Stimulated activated CD4-positive, alpha-beta T cell treated with anti-CD3 and anti-CD28 coated beads, TNF-alpha, amount 100 ng/mL, for 1 hour (primary cell): ENCODE measurements at places on chromosomes 12 and 14.

GRCh38 chr14:97757491-97757890 is 960.3 kb downstream of the VRK1 start:
- DNase-seq = no peak

- DNase-seq = no peak
These were observed 7.0 kb downstream of the SLIRP start for GRCh38 chr14:77714926-77715325.

DNA sequence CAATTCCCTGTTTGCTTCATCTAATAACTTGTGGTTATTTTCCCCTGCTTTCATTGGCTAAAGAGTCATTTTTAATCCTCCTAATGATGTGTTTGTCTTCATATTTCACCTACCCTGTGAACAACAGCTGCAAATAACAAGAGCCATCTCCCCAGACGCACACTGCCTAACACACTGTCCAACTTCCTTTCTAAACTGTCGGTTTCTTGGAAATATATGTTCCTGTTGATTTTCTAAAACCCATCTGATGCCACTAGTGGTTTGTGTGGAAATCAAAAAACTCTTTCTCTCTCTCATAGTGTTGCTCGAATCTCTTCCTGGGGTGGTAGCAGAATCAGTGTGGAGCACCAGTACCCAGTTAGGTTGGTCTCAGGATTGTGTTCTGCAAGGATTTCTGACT is 226.9 kb downstream of the EPS8 start:
- DNase-seq = no peak

- no peak for DNase-seq
These were observed 364.1 kb downstream of the EGLN3 start for GRCh38 chr14:33586806-33587205.

DNA sequence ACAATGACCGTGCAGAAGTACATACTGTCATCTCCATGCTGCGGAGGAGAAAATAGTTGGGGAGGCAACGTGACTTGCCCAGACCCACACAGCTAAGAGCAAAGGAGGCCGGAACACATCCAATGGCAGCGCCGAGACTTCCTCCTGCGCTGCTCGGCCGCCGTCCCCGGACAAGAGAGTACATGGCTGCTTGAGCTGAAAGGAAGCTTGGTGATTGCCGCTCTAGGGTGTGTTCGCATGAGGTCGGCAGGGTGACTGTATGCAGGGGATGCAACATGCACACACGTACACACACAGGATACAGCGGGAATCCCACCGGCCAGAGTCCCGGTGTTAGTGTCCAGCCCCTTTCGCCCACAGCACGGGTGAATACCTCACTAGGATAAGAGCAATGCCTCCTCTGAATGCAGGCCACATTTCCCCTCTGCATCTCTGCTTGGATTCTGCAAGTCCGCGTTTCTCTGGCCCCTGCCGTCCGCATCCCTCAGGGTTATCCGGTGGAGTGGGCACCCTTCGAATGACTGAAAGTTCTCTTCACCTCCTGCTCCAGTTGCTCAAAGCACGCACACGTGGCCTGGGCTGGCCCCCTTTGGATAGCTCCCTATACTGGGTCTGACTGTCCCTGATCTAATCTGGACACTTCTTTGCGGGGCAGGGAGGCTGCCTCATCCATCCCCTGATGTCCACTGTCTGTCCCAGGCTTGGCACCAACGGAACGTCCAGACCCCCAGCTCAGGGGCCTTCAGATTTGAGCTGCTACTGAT is 78.8 kb downstream of the GSC start:
- DNase-seq = no peak

DNA sequence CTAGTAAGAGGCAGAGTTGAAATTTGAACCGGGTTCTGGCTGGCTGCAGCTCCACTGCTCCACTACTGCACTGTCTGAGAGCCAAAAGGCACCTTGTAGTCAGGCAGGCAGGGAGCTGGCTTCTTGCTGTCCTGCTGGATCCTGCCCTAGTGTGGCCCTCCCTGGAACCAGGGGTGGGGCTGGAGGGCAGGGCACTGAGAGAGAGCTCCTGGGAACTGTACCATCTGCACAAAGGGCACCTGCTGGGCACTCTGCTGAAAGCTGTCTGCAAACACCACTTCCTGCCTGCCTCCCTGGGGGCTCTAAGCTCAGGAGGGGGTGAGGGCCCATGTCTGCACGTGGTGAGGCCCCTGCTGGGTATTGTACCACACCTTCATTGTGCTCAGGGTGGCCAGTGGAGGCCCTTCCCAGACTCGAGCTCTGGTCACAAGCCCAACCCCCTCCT is 19.0 kb upstream of the TCL1B start:
- DNase-seq = no peak

DNA sequence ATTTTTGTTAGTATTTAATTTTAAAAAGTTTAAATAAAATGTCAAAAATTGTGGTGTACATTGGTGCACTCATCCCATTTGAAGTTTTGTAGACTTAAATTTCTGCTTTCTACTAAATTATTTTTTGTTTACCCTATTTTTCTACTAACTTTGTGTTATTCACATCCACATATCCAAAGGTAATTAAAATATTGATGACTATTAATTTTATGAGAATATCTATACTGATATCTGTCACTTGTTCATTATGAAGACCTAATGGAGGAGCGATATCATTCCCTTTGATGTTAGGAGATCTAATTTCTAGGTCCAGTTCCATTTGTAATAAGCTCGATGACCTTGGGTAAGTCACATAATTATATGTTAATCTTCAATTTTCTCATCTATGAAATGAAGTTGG is 325.7 kb upstream of the STXBP6 start:
- no peak for DNase-seq

- no peak for DNase-seq
These were observed 879.7 kb downstream of the GALC start for GRCh38 chr14:87113286-87113685.

DNA sequence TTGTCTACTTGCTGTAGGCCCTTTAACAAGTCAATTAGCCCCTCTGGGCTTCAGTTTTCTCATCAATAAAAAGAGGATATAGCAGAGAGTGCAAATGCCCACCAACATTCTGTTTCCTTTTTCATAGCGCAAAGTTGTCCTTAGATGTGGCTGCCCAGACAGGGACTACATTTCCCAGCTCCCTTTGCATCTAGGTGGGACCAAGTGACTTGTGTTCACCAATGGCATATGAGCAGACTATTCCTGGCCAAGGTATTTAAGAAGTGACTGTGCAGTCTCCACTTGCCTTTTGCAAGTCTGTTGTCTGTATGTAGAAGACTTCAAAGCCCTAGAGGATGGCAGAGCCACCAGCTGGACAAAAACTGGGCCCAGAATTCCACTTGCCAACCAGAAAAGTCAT is 59.7 kb downstream of the DAO start:
- no peak for DNase-seq

- DNase-seq = no peak
These were observed 58.6 kb downstream of the TBX3 start for GRCh38 chr12:114625294-114625851.

DNA sequence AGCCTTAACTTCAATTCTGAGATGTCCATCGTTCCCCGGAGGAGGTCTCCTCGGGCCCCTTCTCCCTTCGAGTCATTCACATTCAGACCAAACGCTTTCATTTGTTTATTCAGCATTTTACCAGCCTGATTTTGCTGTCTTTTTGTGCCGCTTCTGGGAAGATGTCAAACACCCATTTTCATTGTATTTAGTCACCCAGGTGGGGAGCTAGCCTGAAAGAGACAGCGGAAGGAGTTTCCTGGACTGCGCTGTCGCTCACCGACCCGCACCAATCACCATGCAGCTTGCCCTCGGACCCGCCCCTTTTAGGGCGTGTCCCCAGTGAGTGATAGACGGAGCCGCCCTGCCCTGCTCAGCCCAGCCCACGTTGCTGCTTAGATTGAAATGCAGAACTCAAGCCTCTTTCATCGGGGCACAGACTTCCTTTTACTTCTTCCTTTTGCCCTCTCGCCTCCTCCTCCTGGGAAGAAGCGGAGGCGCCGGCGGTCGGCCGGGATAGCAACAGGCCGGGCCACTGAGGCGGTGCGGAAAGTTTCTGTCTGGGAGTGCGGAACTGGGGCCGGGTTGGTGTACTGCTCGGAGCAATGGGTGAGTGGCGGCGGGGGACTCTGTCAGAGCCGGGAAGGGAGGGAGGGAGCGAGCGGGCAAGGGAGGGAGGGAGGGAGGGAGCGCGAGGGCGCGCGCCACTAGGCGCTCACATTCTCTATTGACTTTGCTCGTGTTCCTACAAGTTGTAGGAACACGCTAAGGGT is at the start of gene PAX9:
Gene PAX9 (plus strand): TSS at position 355 of the 752 bp plus-strand sequence. CDS start 230 bp downstream, at position 585.
- no peak for DNase-seq

DNA sequence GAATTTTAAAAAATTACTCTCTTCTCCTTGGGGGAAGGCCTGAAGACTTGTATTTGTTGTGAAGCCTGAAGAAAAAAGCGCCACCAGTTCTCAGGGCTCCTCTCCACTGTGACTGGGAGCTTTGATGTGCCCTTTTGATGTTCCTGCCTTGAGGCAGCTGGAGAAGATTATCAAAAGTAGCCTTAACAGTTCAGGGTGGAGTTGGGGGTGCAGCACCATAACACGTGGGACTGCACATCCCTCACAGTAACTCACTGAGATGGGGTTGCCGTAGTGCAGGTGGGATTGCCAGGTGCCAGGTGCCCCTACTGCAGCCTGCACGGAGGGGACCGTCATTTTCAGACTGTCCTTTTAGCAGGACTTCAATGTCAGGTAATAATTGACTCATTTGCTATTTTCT is 474.1 kb downstream of the ETNK1 start:
- no peak for DNase-seq

- no peak for DNase-seq
These were observed 174.5 kb downstream of the TTC7B start for GRCh38 chr14:90641615-90642243.

DNA sequence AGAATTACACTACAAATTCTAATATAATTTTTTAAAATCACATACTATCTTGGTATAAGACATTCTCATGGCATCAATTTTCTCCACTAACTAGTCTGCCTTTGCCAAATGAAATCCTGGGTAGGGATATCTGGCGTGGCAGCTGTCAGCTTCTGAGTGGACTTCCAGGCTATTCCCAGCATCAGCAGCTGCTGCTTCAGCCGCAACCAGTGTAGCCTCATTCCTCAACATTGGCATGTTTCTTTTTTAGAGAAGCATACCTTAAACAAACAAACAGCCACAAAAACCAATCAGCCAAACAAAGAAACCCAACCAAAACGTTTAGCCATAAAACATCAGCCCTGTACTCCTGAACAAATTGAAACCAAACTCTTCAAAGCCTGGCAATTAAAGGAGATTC is 235.8 kb downstream of the SSPN start:
- DNase-seq = no peak

DNA sequence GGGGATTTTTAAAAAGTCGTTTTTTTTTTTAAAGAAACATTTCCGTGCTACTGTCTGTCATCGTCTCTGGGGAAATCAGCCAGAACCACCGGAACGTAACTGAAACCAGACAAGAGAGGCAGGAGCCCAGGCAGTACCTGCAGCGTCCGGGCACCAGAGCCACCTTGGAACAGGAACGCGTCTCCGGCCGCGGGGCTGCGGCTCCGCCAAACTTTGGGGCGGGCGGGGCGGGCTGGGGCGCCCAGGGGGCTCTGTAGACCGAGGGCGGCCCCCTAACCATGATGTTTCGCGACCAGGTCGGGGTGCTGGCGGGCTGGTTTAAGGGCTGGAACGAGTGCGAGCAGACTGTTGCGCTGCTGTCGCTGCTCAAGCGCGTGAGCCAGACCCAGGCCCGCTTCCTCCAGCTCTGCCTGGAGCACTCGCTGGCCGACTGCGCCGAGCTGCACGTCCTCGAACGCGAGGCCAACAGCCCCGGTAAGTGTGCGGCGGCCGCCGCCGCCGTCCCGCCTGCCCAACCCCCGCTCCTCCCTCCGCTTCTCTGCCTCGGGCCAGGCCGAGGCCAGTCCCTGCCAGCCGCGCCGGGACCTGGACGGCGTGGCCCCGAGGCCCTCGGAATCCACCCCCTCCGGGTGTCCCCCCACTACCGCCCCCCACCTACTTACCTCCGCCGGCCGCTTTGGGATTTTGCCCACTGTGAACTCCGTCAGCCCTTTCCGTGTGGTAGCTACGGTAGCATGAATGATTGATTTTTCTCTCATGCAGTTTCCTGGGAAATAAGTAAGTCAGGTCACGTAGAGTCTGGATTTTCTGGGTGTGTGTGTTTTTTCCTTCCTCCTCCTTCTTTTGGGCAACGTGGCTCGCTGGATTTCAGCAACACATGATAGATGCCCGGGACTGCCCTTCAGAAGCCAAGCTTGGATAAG is 972 bp downstream of the SAMD4A start:
- DNase-seq = no peak

DNA sequence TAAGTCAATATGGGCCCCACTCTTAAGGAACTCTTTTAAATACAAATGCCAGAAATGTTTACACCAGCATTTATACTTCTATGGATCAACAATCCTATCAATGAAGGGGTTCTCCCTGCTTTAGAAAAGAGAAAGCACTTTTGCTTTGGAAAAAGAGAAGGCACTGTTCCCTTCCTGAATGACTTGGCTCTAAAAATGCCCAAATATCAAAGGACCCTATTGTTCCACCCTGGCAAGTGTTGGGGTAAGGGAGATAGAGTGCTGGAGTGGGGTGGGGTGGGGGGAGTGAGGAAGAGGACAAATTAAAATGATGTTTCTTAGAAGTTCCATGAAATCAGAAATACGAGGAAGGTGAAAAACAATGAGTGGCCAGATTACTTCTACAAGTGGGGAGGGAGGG is 131.6 kb upstream of the GRIN2B start:
- DNase-seq = no peak

DNA sequence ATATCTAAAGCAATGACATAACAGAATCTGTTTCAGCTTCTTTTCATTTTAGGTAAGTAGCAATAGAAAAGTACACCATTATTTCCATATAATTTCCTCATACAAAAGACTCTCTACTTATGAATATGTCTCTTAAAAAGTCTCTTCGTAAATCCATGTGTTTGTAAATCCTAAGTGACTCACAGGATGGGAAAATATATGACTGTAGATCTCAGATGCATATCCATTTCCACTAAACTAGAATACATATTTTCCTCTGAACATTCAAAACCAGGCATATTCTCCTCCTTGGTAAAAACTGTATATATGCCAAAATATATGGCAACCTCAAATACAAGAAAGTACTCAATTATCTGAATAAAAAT is 93.6 kb downstream of the TXNDC16 start:
- no peak for DNase-seq

- DNase-seq = no peak
These were observed 19.6 kb downstream of the HCFC2 start for GRCh38 chr12:104083769-104084475.
